ENCODE measurements at places on chromosomes 4 and X.

DNA sequence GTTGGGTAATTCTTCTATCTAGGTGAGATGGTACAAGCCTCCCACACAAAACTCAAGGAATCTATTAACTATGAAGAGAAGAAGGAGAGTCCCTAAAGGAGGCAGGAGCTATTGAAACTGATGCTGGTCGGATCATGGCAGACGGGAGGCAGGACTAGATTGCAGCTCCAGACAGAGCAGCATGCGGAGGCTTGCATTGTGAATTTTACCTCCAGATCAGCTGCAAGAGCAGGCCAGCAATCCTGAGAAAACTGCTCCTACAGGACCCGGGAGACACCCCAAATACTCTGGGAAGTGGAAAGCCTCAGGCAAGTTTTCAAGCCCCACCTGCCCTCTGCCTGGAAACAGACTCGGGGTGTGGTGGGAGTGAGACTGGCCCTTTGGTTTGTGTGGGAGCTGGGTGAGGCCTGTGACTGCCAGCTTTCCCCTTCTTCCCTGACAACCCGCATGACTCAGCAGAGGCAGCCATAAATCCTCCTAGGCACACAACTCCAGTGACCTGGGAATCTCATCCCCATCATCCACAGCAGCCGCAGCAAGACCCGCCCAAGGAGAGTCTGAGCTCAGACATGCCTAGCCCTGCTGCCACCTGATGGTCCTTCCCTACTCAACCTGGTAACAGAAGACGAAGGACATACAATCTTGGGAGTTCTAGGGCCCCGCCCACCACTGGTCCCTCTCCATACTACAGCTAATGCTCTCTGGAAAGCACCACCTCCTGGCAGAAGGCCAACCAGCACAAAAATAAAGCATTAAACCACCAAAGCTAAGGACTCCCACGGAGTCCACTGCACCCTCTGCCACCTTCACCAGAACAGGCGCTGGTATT is 30.9 kb downstream of the GATB start:
- DNase-seq, result no peak

DNA sequence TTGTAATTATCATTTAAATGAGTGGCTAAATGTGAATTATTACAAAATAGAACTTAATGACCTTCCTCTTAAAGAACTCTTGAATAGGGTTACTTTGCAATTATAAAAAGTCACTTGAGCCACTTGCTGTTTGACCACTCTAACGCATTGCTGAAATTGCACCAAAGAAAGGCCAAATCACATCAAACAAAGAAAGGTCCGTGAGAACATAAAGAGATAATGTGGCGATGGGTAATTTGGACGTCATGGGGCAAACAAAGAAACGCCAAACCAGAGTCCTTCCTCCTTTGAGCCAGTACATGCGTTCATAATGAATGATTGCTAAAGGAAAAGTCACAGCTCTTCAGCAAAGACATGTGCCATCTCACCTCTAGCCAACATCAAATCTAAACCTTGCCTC is 229.8 kb upstream of the STS start:
- DNase-seq, result no peak

- DNase-seq, result no peak
Measured at GRCh38 chr4:24850674-24851073, 55.3 kb downstream of the SOD3 start.

DNA sequence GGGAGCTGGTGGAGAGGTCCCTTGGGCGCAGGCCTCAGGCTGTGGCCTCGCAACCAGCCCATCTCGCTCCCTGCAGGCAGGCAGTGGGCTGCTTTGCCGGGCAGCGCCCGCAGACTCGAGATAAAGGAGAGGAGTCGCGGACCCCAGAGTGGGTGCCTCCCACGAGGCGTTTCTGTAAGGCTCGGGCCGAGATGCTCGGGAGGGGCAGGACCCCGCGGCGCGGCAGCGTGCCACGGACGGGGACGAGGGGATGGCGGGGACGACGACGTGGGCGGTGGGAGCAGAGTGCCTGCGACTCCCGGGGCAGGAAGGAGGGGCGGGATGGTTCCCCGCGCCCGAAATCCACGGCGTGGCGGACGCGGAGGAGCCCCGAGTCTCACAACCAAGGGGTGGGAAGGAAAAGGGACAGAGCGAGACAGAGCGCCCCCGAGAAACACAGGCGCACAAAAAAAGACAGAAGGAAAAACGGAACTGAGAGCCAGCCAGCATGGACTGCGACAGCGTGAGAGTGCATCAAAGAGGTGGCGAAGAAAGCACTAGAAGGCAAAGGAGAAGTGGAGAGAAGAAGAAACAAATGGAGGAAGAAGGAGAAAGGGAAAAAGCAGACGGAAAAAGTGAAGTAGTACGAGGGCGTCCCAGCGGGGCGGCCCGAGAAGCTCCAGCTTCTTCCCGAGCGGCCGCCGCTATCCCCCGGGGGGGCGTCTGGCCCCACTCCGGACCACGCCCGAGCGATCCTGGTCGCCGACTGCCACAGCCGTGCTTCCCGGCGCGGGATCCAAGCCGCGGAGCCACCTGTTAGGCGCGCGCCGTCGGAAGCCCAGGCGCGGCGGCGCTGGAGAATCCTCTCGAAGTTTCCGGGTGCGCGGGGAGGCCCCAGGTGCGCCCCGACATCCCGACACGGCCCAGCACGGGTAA is 1.5 kb downstream of the BEND4 start:
- no peak for DNase-seq

GRCh38 chr4:182187674-182188073 is 55.5 kb upstream of the TENM3 start:
- no peak for DNase-seq

DNA sequence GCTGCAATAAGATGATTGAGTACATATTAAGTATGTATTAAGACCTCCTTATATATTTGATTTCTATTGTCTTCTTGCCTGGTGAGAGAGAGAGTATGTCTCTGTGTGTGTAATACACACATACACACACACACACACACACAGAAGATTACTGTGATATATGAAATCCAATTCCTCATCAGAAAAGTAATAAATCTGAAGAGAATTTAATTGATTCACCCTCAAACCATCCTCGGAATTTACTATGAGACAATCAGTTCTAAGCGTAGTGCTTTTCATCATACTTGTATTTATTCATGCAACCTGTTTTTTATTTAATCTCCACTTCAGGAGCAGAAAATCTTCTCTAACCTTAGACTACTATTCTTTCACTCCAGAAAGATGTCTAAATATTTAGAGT is 62.3 kb upstream of the TLL1 start:
- DNase-seq, result no peak

- DNase-seq, result peak; percentile 33
Measured at GRCh38 chr4:141636082-141636770, at the start of gene IL15. IL15 (plus strand) TSS chr4:141636583; CDS start chr4:141719465, 82,882 bp downstream.

DNA sequence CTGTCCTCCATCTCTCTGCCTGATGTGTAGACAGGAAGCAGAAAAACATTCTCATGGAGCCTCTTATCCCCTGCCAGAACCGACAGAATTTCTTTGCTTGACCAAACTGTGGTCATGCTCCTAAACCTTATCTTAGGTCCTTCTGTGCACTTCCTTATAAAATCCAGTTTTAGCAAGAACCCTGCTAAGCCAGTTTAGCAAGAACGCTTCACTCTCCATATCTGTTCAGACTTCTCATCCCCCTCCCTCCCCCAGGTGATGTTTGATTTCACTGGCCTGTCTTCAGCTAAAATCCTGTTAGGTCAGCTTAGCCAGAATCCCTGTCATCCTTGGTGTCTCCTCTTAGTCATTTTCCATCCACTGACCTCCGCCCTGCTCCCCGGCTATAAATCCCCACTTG is 1130.9 kb upstream of the PRKX start:
- no peak for DNase-seq
